ENCODE measurements at places on chromosomes 3 and 15. TPM values are rescaled to one million over a fixed set of nuclear protein-coding genes. Genes with fewer than 3 reads are reported as not detected.

FBXW12 gene
- not detected for total RNA-seq

RETNLB gene
- not detected for total RNA-seq

OXTR gene
- 1.3 TPM for total RNA-seq

SIDT1 gene
- total RNA-seq, result not detected

GLDN gene
- total RNA-seq, result not detected

ASB14 gene
- total RNA-seq, result not detected

SPATA12 gene
- 0.25 TPM for total RNA-seq

MUC4 gene
- total RNA-seq, result not detected

BSN gene
- total RNA-seq, result under 0.01 TPM

PROS1 gene
- total RNA-seq, result 9.0 TPM

REC114 gene
- total RNA-seq, result not detected

LRRIQ4 gene
- not detected for total RNA-seq

KCNMB2 gene
- not detected for total RNA-seq

AGTR1 gene
- total RNA-seq, result not detected

BAHD1 gene
- total RNA-seq, result 9.4 TPM

WDR76 gene
- 10.5 TPM for total RNA-seq

GOLGA8J gene
- not detected for total RNA-seq

WDR93 gene
- total RNA-seq, result under 0.01 TPM

CA12 gene
- 0.38 TPM for total RNA-seq

CCR4 gene
- total RNA-seq, result under 0.01 TPM

KIF15 gene
- total RNA-seq, result 2.9 TPM

LARP6 gene
- total RNA-seq, result 9.1 TPM

CAPN3 gene
- 0.13 TPM for total RNA-seq

AP4E1 gene
- total RNA-seq, result 7.0 TPM

MAPKBP1 gene
- 9.1 TPM for total RNA-seq
